ENCODE measurements at places on chromosomes 2 and 18.
A peak's percentile ranks its signal among the peaks of the same experiment; 100 is the strongest.

- no peak for DNase-seq
Observed at GRCh38 chr2:84966731-84967130, 4.2 kb upstream of the KCMF1 start.

DNA sequence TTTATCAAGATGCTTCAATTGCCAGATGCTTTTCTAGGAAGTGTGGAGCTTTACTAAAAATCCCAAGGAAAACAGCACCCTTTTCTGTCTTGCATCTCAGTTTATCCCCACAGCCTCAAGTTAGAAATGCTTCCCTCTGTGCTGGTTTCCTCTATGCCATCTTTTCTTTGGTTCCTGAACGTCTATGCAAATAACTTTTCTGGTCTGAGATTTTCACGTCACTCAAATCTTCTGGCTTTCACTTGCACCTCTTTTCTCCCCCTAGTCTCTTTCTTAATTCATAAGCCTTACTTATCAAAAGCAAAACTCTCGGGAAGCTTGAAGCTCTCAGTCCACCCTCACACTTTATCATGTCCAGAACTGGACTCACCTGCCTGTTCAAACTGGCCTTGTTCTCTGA is 33.9 kb downstream of the ARHGAP25 start:
- no peak for DNase-seq

GRCh38 chr2:196453613-196454047 is 185.9 kb upstream of the CCDC150 start:
- DNase-seq: peak; percentile 32

DNA sequence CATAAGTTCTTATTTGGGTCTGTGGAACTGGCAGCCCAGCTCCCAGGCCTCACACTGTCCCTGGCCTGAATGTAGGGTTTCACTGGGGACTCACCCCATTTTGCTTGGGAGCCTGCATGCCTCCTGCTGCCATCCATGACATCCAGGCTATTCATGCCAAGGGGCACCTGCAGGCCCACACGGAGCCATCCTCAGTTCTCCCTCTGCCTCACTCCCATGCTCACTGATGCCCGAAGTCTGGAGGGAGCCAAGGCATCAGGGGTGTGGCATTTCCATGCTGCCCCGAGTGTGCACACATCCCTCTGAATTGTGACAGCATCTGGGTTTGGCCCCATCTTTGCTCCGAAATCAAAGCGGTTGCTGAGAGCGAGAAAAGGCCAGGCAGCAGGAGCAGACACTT is 67.4 kb upstream of the ZNF804A start:
- DNase-seq: no peak

DNA sequence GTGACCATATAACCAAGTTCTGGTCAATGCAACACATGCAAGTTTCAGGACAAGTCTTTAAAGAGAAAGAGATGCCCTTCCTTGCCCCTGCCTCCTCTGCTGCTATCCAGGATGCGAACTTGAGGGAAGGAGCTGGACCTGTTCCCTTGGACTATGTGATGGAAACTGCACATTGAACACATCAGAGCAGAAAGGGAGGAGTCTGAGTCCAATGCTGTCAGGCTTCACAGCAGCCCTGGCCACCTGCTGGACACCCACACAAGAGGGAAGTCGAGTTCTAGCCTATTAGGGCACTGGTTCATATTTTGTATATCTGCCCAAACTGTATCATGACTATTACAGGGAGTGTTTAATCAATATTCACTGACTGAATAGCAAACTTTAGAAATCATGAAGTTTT is 38.3 kb upstream of the TEX51 start:
- DNase-seq: no peak

DNA sequence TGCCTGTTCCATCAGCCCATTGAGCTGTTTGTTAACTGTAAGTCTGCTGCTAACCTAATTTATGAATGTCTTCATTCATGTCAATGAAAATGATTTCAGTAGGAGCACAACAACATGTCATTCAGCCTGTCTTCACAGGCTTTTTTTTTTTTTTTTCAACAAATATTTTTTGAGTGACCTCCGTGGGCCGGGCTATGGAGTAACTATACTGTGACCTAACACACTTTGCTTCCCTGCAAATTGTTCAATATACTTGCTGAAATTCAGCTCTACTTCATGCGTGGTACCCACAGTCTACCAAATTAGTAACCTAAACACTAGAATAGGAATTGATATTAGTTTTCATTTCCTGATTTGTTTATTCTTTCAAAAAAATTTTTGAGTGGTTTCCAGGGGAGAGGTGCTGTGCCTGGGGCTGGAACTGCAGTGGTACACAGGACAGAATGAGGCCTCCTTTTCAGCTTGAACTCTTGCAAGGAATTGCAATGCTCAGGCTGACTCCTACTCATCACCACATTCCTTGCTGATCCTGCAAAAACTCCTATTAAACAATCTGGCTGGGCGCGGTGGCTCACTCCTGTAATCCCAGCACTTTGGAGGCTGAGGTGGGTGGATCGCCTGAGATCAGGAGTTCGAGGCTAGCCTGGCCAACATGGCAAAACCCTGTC is 87.1 kb downstream of the CDH20 start:
- DNase-seq: no peak

- DNase-seq: no peak
Observed at GRCh38 chr2:204060841-204061240, 124.3 kb downstream of the ICOS start.

DNA sequence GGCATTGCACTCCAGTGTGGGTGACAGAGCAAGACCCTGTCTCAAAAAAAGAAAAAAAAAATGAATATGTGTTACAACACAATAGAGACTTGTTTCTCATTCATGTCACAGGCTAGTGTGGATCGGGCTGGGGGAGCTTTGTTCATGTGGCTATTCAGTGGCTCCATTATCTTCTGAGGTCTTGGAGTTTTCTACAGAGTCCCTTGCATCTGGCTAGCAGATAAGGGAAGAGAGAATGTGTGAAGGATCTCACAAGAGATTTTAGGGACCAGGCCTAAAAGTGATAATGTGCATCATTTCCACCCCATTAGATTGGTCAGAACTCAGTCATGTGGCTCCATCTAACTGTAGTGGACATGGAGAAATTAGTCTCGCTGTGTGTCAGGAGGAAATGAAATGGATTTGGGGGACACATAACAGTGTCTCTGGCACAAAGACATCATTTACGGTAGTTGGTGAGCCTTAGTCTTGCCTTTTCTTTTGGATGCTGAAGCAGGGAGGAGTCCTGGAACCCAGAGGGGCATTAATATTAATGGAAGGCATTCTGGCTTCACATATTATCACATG is 32.4 kb upstream of the CASP10 start:
- no peak for DNase-seq

DNA sequence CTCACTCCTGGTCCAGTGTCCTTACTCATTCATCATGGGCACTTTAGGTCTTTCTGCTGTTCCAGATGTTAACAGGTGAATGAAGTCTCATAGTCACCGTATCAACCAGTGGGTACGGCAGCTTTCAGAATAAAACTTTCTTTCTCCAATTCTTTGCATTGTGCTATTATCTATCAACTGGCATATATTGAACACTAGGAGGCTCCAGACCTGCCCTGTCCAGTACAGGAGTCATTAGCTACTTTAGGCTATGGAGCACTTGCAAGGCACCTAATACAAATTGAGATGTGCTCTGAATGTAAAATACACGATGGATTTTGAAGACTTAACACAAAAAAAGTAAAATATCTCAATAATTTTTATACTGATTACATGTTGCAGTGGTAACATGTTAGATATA is 43.2 kb upstream of the NEB start:
- no peak for DNase-seq

GRCh38 chr2:43285987-43286386 is 59.6 kb upstream of the ZFP36L2 start:
- DNase-seq: no peak

- DNase-seq: no peak
Observed at GRCh38 chr2:32357318-32358110, 691 bp downstream of the BIRC6 start.

DNA sequence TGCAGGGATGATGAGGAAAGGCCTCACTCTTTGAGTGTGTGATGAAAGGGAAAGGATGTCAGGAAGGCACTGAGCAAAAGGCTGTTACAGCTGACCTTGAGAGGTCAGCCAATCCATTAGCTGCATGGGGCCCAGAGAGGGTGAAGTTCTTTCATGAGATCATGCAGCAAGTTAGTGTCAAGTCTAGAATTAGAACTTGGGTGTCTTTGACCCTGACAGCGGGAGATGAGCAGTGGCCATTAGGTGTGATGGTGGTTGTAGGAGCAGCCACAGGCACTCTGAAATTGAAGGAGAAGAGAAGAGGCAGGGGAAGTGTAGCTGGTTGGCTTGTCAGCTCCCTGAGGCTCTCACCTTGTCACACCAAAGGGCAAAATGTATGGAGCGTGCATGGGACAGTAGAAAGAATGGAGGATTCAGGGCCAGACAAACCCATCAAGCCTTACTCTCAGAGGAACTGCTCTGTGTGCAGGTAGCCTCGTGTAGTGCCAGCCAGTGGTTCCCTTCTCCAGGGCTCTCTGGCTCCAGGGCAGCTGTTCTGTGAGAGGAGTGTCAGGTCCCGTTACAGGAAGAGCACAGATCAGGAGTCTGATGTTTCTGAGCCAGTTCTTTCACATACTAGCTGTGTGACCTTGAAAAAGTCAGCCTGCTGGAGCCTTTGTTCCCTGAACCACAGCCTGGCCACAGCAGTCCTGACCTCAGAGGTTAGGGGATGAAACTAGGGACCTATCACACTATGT is 35.9 kb downstream of the MAP4K4 start:
- DNase-seq: no peak

DNA sequence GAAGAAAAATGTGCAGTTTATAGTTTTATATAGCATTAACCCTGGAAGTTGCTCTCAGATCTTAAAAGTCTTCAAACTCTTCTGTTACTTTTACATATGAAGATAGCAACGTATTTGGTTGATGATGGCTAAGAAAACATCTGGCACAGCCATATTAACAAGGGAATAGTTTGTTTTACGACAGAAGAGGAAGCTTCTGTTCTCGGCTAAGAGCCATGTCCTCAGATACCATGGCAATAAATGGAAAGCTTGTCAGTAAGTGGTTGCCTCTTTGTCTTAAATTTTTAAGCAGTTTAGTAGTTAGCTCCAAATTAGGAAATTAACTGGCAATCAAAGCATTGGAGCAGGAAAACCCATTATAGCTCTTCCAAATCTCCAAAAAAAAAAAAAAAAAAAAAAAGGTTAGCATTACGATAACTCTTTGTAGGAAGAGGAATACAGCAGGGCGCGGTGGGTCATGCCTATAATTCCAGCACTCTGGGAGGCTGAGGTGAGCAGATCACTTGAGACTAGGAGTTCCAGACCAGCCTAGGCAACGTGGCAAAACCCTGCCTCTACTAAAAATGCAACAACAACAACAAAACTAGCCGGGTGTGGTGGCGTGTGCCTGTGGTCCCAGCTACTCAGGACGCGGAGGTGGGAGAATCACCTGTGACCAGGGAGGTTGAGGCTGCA is 4.5 kb upstream of the STON1 start:
- DNase-seq: no peak

GRCh38 chr2:127044977-127045661 is 61.8 kb downstream of the BIN1 start:
- DNase-seq: no peak

GRCh38 chr2:187500585-187501359 is 52.7 kb upstream of the CALCRL start:
- DNase-seq: peak; percentile 35

DNA sequence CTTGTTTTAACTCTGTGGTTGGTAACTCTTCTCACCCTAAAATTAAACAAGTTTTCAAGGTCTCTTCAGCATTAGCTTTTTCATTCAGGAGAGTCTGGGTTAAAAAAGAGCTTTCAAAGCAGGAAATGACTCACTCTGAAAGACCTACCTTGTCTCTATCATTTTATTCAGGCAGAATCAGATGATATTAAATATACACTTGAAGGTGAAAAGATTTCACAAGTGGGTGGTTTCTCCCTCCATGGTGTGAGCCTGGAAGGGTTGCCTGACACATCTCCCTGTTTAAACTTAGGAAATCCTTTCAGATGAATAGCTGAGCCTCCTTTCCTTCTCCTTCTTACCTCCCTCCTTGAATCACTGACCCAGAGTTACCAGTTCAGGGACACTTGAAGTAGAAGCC is 1402.0 kb upstream of the PIK3C3 start:
- DNase-seq: no peak

- no peak for DNase-seq
Observed at GRCh38 chr2:229519655-229520430, 194.5 kb downstream of the DNER start.

DNA sequence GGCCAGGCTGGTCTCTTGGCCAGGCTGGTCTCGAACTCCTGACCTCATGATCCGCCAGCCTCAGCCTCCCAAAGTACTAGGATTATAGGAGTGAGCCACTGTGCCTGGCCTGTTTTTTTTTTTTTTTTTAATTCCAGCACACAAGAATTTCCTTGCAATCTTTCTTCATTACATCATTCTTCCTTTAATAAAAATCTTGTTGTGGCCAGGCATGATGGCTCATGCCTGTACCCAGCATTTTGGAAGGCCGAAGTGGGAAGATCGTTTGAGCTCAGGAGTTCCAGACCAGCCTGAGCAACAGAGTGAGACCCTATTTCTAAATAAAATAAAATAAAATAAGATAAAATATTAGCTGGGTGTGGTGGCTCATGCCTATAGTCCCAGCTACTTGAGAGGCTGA is 21.4 kb upstream of the PLEKHM3 start:
- no peak for DNase-seq

DNA sequence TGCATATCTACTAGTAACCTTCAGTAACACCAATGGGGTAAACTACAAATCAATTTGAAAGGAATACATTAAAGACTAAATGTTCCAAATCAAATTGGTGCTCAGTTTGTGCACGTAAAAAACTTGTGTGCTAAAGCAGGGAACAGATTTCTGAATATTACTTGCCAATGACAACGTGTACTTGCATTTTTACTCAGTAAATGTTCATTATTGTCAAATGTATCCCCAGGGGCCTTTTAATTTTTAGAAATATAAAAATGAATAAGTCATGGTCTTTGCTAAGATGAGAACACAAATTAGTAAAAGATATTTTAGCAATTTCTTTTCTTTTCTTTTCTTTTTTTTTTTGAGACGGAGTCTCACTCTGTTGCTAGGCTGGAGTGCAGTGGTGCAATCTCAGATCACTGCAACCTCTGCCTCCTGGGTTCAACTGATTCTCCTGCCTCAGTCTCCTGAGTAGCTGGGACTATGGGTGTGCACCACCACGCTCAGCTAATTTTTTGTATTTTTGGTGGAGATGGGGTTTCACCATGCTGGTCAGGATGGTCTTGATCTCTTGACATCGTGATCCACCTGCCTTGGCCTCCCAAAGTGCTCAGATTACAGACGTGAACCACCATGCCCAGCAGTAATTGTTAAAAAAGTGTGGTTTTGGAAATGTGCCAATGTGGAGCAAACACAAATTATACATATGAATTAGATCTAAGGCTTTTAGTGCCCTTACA is 52.6 kb downstream of the PMAIP1 start:
- DNase-seq: no peak

- no peak for DNase-seq
Observed at GRCh38 chr2:178676046-178676445, 131.2 kb downstream of the TTN start.

Measured in NCI-H2081 (cell line).